Renal pelvis (tissue), 12 donors: ENCODE measurements at places on chromosomes 2 and 18.

GRCh38 chr2:144258154-144258553 is 261.8 kb downstream of the ZEB2 start:
- no peak for DNase-seq

DNA sequence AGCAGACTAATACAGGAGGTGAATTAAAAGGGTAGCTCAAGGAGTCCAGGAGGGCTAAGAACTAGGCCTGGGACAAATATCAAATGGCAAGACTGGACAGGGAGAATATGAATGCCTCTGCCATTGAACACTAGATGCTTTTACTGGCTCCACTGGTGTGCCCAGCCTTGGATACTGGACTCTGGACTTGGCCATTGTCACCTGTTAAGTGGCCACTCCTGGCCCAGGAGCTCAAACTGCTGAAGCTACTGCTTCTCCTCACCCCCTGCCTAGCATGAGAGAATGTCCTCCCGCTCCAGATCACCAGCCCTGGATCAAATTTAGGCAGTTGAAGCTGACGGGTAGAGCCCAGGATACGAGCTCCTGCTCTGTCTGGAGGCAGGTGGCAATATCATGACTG is 170.8 kb downstream of the DDX1 start:
- DNase-seq, result no peak

DNA sequence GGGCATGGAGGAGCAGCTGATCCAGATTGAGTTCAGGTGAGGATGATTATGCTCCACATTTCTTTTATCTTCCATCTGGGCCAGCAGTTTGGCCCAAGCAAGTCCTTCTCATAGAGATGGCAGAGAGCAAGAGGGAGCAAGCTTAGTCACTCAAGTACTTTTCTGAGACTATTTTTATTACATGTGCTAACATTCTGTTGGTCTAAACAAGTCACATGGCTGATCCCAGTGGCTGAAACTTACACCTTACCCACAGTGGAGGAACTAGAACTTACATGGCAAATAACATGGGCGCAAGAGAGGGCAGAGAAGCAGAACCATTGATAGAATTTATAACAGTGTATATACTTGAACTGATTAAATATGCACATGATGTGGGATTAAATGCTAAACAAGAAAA is 105.7 kb downstream of the KYNU start:
- no peak for DNase-seq

GRCh38 chr2:114610677-114611076 is 168.2 kb downstream of the DPP10 start:
- no peak for DNase-seq

GRCh38 chr2:20664431-20665242 is 2.3 kb upstream of the GDF7 start:
- DNase-seq, result no peak

DNA sequence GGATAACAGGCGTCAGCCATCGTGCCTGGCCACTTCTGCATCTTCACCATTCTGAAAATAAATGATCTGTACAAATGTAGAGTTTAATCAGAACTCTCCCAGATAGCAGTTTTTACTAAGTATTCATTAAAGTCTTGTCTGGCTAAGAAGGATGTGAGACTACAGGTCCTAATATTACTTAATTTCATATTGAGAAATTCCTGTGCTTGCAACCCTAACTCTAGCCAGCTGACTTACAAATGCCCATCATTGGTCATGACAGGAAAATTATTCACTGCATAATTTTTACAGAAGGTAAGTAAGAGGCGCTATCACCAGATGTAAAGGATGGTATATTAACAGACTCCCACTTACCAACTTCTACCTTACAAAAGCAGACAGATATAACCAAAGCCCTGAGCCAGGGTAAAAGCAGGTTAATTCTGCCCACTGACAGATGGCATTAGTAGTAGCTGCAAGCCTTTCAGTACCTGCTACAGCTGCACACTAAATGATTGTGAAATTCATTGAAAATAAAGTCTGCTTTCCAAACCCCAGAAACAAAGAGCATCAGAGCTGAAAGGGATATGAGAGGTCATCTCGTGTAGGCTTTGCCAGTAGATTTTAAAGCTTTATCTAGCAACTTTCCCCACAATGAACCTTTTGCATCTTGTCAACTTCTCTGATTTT is 271.3 kb upstream of the STON1 start:
- DNase-seq, result no peak

GRCh38 chr2:180184506-180184905 is 177.4 kb upstream of the CWC22 start:
- DNase-seq, result no peak
